Fibroblast of skin of scalp (primary cell): ENCODE measurements at places on chromosomes 13 and 19.

- no peak for DNase-seq
Observed at GRCh38 chr13:113053801-113054604, 51.6 kb upstream of the F7 start.

- no peak for DNase-seq
Observed at GRCh38 chr13:46008631-46009030, 43.9 kb downstream of the ZC3H13 start.

DNA sequence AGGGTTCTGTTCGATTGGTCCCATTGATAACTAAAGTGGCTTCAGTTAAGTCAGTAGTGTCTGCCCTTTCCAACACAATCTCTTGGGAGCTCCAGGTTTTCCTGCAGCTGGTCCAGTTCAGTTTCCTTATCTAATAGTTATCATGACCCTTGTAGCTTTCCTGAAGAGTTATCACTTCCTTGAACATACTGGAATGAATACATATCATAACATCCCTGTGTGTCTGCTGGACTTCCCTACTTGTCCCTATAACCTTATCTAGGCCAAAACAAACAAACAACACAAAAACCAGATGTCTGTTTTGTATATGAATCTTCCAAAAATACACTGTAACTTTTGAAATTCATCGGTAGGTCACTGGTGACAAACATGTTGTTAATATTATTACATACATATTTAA lies 167.6 kb downstream of the DCT start:
- DNase-seq, result no peak

DNA sequence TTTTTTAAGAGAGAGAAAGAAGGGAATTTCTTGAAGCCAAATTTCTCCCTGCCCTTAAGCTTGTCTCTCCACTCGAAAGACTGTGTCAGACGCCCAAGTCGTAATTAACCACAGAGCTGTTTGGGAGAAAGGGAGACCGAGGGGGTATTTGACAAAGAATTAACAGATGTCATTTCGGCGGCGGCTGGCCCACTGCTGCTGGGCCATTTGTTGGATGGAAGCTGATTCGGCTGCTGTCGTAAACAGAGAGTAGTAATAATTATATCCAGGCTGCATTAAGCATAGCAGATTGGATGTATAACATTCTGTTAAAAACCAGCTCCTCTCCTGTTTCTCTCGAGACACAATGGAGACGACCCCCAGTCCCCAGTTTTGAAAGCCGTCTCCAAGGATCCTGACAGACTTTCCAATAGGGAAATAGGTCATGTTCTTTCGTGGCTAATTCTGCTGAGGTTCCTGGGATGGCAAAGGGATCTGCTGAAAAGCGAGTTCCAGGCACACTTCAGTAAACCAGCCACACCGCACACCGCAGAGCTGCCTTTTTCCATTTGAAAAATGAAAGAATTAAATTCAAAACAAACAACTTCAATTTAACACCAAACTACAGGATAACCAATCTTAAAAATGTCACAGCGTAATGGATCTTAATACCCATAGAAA lies 71.5 kb downstream of the KCTD15 start:
- DNase-seq, result peak; percentile 11

DNA sequence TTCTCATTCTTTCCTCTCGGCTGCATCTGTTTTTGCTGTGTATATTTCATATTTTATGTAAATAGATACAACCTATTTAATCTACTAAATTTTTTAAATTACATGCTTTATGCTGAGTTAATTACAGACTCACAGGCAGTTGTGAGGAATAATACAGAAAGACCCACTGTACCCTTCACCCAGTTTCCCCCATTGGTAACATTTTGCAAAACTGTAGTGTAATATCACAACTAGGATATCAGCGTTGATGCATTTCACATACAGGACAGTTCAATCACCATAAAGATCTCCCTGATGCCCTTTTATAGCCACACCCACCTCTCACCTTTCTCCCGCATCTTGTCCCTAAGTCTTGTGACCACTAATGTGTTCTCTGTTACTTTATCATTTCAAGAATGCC lies 43.5 kb downstream of the GSX1 start:
- DNase-seq, result no peak

DNA sequence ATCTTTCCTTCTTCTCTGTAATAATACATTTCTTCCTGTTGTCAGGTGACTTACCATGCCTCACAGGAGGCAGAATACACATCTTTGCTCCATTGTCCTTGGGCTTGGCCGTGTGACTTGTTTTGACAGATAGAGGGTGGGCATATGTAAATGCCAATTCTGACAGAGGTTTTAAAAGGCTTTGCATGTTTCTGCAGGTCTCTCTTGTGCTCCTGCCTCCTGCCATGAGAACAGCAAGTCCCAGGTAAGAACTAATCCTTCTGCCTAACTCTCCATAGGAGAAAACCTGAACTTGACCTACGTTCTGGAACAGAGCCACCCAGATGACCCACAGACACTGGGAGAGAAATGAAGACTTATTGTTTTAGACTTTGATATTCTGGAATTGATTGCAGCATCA lies 88.7 kb upstream of the TNFSF11 start:
- DNase-seq, result no peak

DNA sequence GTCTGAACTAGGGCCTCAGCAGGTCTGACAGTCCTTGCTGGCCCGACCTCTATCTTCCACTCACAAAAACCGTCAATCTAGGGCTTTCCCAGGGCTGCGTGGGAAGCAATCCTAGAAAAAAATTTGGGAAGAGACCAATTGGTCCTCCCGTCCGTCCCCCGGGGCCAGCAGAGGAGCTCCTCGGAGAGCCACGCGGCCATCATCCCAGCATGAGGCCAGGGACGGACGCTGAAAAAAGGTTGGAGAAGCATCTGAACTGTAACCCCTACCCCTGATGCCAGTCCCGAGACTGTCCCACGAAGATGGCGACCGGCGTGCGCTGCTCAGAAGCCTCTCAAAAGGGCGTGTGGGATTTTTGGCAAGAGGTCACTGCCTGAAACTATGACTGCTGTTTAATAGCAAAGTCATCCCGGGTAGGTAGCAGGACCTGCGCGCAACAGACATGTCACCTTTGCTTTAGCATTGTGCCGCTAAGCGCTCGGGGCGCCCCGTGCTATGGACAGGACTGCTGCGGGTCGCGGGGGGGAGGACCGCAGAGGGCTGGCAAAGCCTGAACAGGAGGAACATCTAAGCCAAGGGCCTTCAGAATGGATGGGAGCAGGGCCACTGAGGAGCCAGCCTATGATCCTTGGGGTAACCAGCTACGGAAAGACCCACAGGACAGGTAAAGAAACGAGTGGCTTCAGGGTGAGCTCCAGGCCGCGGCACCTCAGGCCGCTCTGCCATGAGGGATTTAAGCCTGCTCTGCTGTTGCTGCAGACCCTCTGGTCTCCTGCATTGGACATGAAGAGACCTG lies 10.6 kb downstream of the AKAP8 start:
- no peak for DNase-seq

GRCh38 chr13:39672378-39673132 lies 17.1 kb downstream of the COG6 start:
- DNase-seq, result no peak

DNA sequence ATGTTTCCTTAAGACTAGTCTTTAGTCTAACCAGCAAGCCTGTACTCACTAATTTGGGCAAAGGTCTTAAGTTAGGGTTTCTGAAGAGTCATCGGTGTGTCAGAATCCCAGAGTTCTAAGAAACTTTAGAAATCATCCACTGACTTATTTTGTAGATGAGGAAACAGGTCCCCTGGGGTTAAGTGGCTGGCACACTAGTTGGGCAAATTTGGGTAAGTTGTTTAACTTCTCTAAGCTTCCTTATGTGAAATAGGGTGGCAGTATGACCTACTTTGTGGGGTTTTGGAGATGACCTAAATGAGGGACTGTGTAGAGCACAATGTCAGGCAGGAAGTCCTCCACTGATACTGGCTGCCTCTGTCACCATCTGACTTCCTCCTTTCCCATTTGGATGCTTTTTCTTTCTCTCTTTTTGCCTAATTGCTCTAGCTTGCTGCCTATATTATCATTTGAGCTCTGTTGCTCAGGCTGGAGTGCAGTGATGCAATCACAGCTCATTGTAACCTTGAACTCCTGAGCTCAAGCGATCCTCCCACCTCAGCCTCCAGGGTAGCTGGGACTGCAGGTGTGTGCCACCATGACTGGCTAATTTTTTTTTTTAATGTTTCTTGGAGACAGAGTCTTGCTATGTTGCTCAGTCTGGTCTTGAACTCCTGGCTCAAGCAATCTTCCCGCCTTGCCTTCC lies 2.3 kb downstream of the ADGRE3 start:
- DNase-seq, result no peak

GRCh38 chr13:99747403-99747710 lies 224.2 kb downstream of the ZIC5 start:
- DNase-seq, result no peak

GRCh38 chr13:71358218-71358617 lies 508.8 kb downstream of the DACH1 start:
- no peak for DNase-seq

DNA sequence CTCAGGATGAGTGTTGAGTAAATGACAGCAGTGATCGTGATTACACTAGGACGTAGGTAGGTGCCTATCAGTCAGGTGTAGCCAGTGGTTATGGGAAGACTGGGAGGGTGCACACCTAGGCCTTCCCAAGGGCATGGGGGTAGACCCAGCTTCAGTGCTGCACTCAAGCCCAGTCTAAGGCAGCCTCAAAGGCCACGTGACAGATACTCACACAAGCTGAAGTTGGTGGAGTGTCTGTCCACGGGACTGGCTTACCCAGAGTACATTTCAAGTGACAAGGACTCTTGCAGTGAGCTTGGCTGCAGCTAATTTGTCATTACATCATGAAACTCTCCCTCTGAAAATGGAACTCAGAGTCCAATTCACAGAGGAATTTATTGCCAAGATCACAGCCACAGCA lies 118.3 kb downstream of the SHISA2 start:
- peak; percentile 25 for DNase-seq

DNA sequence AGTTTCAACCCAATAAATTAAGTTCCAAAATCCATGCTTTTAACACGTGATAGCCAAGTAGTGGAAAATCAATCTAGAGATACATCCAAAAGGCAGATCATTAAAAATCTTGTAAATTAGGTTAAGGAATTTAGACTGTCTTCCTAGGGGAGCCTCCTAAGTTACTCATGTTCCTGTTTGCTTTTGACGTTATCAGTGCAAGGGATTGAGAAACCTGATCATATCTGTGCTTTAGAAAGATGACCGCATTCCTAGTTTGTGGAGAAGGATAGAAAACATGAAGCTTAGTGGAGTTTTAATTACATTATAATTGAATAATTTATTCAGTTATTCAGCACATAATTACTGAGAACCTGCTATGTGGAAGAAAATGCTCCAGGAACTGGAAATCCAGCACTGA lies 251.0 kb upstream of the ARGLU1 start:
- no peak for DNase-seq

- DNase-seq, result no peak
Observed at GRCh38 chr19:35143818-35144217, 763 bp downstream of the FXYD7 start.

GRCh38 chr13:42211704-42212464 lies 60.1 kb upstream of the AKAP11 start:
- peak; percentile 26 for DNase-seq

DNA sequence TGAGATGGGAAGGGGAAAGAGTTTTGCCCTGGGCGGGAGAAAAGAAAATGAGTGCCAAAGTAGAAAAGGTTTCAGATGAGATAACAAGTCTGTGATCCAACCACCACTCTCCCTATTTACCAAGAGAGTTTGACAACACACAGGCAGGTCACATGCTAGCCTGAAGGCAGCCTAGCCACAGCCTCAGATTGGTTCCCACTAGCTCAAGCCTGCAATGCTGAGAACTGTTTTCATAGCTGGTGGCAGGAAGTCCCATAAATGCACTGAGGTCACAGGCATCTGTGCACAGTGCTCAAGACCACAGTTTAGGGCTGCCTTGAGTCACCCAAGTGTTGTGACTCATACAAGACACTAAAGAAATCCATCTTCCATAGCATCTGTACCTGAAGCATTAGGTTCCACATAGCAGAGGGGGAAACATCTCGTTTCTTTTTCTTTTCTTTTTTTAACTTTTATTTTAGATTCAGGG lies 18.5 kb upstream of the POP4 start:
- peak; percentile 20 for DNase-seq

- no peak for DNase-seq
Observed at GRCh38 chr13:106496072-106496997, 39.1 kb downstream of the EFNB2 start.

- DNase-seq, result peak; percentile 30
Observed at GRCh38 chr13:49308097-49308875, 60.6 kb downstream of the CDADC1 start.

DNA sequence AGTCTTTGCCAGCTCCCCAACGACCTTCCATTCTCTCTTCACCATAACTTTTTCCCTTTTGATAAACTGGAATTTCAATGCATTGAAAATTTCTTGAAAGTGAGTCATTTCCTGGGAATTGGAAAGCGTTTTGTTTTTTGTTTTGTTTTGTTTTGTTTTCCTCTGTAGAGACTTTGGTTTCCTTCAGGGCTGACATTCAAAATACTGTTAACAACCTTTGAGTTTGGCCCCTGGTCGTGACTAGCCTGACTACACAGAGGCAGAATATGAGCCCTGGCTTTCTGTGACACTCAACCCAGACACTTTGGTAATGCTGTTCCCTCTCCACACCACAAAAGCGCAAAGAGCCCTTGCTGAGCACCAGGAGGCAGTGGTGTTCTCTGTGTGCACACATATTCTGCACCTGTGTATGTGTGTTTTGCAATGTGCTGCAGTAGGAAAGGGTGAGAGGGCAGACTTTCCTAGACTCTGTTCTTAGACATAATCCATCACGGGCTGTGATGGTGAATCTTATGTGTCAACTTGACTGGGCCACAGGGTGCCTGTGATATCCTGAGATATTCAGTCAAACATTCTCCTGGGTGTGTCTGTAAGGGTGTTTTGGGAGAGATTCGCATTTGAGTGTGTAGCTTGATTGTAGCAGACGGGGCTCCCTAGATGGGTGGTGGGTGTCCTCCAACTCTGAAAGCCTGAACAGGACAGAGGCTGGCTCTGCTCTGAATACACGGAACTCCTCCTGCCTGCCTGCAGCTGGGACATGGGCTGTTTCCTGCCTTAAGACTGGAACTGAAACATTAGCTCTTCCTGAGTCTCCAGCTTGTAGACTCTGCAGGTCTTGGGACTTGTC lies 29.5 kb upstream of the ANKRD10 start:
- peak; percentile 40 for DNase-seq

DNA sequence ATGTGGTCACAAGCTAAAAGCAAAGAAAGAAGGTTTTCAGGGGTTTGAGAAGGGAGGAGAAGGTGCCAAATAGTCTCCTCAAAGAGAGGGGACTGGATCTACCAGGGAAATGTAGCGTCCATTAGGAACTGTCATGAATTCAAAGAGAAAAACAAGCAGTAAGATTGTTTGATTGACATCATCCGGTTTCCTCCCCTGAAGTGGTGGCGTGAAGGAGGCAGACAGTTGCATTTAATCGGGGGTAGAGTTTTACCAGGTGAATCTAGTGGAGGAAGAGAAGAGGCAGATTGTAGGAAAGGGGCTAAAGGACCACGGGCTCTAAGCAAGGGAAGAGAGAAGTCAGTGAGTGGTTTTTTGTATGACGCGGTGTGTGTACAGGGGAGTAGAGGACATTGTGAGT lies 13.0 kb upstream of the CYSLTR2 start:
- DNase-seq, result no peak

GRCh38 chr13:50740052-50740741 lies 103.3 kb downstream of the DLEU7 start:
- DNase-seq, result peak; percentile 54

- DNase-seq, result no peak
Observed at GRCh38 chr19:13963603-13964105, 11.3 kb downstream of the DCAF15 start.

- no peak for DNase-seq
Observed at GRCh38 chr19:34193876-34194275, 21.6 kb downstream of the LSM14A start.

GRCh38 chr19:52034051-52034728 lies 6.0 kb upstream of the ZNF614 start:
- no peak for DNase-seq
